Kidney epithelial cell (primary cell): ENCODE measurements at places on chromosomes 3 and 15. TPM values are rescaled to one million over a fixed set of nuclear protein-coding genes. Genes with fewer than 3 reads are reported as not detected.

The WDR76 gene
- 2.1 and 4.5 TPM in 2 replicates for total RNA-seq

The C3orf22 gene
- total RNA-seq = not detected in 2 replicates

The GABRG3 gene
- total RNA-seq = 0.08 TPM in 1 of 2 replicates, not detected in the other

The RTP3 gene
- total RNA-seq = not detected in 2 replicates

The ZNF662 gene
- 4.1 and 5.3 TPM in 2 replicates for total RNA-seq

The CD200 gene
- total RNA-seq = 19.2 and 19.3 TPM in 2 replicates

The ARGFX gene
- not detected in 2 replicates for total RNA-seq

The RHOV gene
- total RNA-seq = 2.0 and 3.6 TPM in 2 replicates

The CDC25A gene
- 3.6 and 5.3 TPM in 2 replicates for total RNA-seq

The CCDC54 gene
- not detected in 2 replicates for total RNA-seq

The ZNF620 gene
- 6.2 and 10.8 TPM in 2 replicates for total RNA-seq

The RMDN3 gene
- 26.5 and 33.5 TPM in 2 replicates for total RNA-seq

The CFAP20DC gene
- 8.2 and 8.6 TPM in 2 replicates for total RNA-seq

The UBAP1L gene
- 0.68 and 1.2 TPM in 2 replicates for total RNA-seq

The AP4E1 gene
- total RNA-seq = 11.0 and 11.3 TPM in 2 replicates

The FBXW12 gene
- 0.46 TPM in 1 of 2 replicates, not detected in the other for total RNA-seq

The KNL1 gene
- 3.2 and 3.8 TPM in 2 replicates for total RNA-seq

The COLQ gene
- 0.13 and 0.41 TPM in 2 replicates for total RNA-seq

The PTPRG gene
- 25.2 and 25.7 TPM in 2 replicates for total RNA-seq

The A4GNT gene
- total RNA-seq = not detected in 2 replicates

The KLHL40 gene
- not detected in 2 replicates for total RNA-seq

The GP5 gene
- total RNA-seq = 0.07 and 0.42 TPM in 2 replicates

The ADPRH gene
- 7.3 and 10.1 TPM in 2 replicates for total RNA-seq

The WDR93 gene
- 0.25 and 0.41 TPM in 2 replicates for total RNA-seq

The ALG3 gene
- 69.8 and 73.7 TPM in 2 replicates for total RNA-seq

The KLF15 gene
- total RNA-seq = 0.55 and 0.67 TPM in 2 replicates

The CHRNA7 gene
- 2.7 and 4.8 TPM in 2 replicates for total RNA-seq

The PPP1R2 gene
- total RNA-seq = 50.8 and 70.5 TPM in 2 replicates

The TOP2B gene
- total RNA-seq = 82.2 and 104 TPM in 2 replicates

The HTR3E gene
- total RNA-seq = not detected in 2 replicates

The IL17RD gene
- total RNA-seq = 25.7 and 28.7 TPM in 2 replicates

The TUSC2 gene
- 40.3 and 58.3 TPM in 2 replicates for total RNA-seq

The SAXO2 gene
- total RNA-seq = 0.79 and 0.96 TPM in 2 replicates

The WDR5B gene
- total RNA-seq = 4.2 and 4.9 TPM in 2 replicates

The AHSG gene
- not detected in 2 replicates for total RNA-seq

The EPHA3 gene
- total RNA-seq = 0.04 and 0.07 TPM in 2 replicates

The FBXO40 gene
- under 0.01 TPM in 1 of 2 replicates, not detected in the other for total RNA-seq

The ACSBG1 gene
- total RNA-seq = not detected in 2 replicates

The MORC1 gene
- total RNA-seq = not detected in 2 replicates

The SCAANT1 gene
- not detected in 2 replicates for total RNA-seq

The HOMER2 gene
- total RNA-seq = 56.4 and 59.6 TPM in 2 replicates
